ENCODE measurements at places on chromosomes 4 and X. TPM values are rescaled to one million over a fixed set of nuclear protein-coding genes. Genes with fewer than 3 reads are reported as not detected.

BBS12 gene
- total RNA-seq: 1.9 TPM

WDFY3 gene
- 8.6 TPM for total RNA-seq

LPAR4 gene
- not detected for total RNA-seq

ASMT gene
- not detected for total RNA-seq

CXCL1 gene
- total RNA-seq: 11.7 TPM

CXCL10 gene
- not detected for total RNA-seq

MAGEH1 gene
- 6.2 TPM for total RNA-seq

ERVMER34-1 gene
- 0.49 TPM for total RNA-seq

C1QTNF7 gene
- not detected for total RNA-seq

TMEM31 gene
- not detected for total RNA-seq

AMOT gene
- not detected for total RNA-seq

SUPT20HL1 gene
- not detected for total RNA-seq

ADAMTS3 gene
- total RNA-seq: 0.06 TPM

CYLC1 gene
- not detected for total RNA-seq

SPIN2A gene
- 0.14 TPM for total RNA-seq

CCDC149 gene
- 1.4 TPM for total RNA-seq

CLDN24 gene
- total RNA-seq: not detected

SULT1E1 gene
- total RNA-seq: not detected

NAP1L2 gene
- 0.86 TPM for total RNA-seq

DUSP21 gene
- not detected for total RNA-seq

TEX11 gene
- total RNA-seq: not detected

ARHGEF38 gene
- not detected for total RNA-seq

ARHGEF6 gene
- 0.19 TPM for total RNA-seq

CACNA1F gene
- total RNA-seq: not detected

ANOS1 gene
- total RNA-seq: 0.08 TPM

Measured in A549 treated with RU486 at 1 μM for 4 hours (cell line).